ENCODE measurements at places on chromosomes 1 and 21.

DNA sequence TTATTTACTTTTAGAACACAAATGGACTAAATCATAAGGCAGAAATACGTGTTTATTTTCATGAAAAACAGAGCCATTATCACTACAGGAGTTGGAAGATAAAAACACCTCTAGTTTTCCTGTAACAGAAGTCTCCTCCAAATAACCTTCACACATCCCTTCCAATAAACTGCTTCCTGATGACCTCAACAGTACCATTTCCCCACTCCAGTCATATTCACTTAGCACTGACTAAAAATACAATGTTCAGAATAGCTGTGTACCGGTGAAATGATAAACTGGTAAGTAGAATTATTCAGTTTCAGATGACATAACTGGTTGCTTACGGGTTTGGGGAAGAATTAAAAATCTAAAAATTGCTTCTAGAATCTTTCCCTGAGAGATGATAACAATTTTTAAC lies 137.9 kb downstream of the DENND1B start:
- no peak for DNase-seq

GRCh38 chr1:5620997-5621396 lies 371.2 kb downstream of the NPHP4 start:
- no peak for DNase-seq

- DNase-seq: no peak
Measured at GRCh38 chr1:61368876-61369275, 286.5 kb downstream of the NFIA start.

DNA sequence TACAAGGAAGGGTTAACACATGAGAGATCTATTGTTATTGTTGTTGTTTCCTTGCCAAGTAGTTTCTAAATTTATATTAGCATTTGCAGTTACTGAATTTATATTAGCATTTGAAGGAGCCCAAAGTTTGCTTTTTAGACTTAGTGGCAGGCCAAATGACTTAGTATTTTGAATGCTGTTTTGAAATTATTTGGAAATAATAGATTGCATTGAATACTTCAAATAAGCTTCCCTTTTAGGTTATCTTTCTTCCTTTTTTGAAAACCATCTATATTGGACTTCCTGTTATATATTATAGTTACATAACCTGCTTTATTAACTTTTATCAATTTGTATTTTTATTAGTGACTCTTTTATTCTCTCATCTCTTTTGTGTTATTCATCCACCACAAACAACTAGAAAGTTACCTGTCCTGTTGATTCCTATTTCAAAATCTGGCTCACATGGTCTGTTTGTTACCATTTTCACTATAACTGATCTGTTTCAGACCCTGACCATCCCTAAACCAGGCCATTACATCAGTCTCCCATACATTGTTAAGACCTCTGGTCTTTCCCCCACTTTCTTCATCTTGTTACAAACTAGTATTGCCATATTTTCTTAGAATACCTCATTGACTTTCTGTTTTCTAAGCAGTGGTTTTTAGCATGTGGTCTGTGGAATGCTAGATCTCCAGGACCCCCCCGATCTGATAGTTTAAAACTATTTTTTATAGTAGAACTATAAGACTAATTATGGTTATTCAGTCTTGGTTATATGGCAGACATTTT lies 185.2 kb downstream of the RASAL2 start:
- DNase-seq: no peak

GRCh38 chr1:3656450-3657095 lies 4.3 kb downstream of the TP73 start:
- DNase-seq: no peak

Measured in bronchial epithelial cell (primary cell).